SK-N-DZ (cell line): ENCODE measurements at places on chromosomes 2 and 18.

- DNase-seq: no peak
These were observed 15.7 kb upstream of the MYO3B start for GRCh38 chr2:170162271-170162632.

- DNase-seq: no peak
These were observed 116.3 kb downstream of the TTC32 start for GRCh38 chr2:19785447-19785846.

DNA sequence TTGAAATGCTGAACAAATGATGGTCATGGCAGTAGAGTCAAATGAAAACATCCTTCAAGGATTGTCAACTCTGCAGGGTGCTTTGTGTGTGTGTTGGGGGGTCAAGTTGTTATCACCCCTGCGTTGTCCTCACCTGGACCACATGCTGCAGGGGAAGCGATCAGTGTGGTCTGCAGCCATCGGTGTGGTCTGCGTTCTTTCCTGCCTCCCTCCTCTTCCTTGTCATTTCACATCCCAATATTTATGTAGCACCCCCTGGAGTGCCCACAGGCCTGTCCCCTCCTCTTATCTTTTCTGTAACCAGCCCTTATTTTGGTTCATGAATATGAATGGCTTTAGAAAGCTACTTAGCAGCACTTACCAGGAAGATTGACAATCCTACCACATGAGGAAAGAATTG lies 38.9 kb downstream of the UGP2 start:
- DNase-seq: no peak

DNA sequence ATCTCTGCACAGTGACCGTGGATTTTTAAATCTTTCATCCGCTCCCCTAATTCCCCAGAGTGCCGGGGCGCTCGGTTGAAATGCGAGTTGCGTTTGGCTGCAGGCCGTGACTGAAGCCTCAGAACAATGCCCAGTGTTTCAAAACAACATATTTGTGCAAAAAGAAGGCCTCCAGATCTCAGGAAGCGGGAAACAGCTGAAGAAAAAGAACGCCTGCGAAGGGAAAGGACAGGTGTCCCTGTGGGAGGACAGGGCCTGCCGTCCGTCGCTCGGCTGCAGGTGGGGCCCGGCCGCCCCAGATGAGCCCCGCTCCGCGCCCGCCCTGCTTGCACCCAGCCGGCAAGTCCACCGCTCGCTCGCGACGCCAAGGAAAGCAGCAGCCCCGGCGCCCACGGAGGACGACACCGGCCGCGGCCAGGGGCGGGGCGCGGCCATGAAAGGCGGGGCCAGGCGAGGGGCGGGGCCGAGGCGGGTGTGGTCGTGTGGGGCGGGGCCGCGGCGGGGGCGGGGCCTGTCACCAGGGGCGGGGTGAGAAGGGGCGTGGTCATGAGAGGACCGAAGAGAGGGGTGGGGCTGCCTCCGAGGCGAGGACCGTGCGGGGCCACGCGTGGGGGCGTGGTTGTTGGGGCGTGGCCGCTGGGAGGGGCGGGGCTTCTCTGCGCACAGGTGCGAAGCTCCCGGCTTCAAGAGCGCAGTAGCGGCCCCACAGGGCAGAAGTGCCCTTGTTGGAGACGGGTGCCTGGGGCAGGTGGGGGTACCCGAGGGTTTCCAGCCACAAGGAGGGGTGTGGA lies 17.6 kb upstream of the BOK start:
- DNase-seq: no peak

DNA sequence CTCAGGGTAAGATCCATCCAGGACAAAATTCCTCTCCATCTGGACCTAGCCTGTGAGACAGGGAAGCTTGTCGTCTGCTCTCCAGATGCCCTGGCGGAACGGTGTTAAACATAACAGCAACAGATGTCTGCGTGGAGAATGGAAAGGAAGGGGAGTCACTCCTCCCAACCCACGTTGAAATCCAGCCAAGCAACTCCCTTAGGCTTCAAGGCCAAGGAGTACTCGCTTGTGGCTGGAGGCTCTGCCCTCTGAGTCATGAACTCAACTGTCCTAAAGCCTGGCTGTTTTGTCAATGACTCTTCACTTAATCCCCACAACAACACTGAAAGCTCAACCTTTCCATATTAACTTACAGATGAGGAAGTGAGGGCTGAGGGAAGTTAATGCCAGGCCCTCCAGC lies 42.2 kb downstream of the TPO start:
- DNase-seq: no peak

DNA sequence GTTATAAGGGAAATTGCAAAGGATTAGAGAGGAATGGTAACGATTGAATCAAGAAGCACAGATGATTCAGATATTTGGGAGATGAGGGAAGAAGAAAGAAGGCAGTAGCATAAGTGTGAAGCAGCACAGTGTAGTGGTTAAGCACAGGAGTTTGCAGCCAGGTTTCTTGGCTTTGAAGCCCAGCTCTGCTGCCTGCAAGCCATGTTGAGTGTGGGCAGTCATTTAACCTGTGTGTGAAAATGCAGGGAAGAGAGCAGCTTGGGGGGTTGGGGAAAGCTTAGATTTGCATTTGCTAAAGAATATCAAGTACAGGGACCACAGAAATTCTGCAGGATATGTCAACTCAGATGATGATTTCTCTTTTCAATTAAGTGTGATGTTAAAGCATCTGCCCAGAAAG lies 21.5 kb upstream of the RBMS1 start:
- DNase-seq: no peak

- no peak for DNase-seq
These were observed 209.2 kb downstream of the GBX2 start for GRCh38 chr2:235958931-235959410.

DNA sequence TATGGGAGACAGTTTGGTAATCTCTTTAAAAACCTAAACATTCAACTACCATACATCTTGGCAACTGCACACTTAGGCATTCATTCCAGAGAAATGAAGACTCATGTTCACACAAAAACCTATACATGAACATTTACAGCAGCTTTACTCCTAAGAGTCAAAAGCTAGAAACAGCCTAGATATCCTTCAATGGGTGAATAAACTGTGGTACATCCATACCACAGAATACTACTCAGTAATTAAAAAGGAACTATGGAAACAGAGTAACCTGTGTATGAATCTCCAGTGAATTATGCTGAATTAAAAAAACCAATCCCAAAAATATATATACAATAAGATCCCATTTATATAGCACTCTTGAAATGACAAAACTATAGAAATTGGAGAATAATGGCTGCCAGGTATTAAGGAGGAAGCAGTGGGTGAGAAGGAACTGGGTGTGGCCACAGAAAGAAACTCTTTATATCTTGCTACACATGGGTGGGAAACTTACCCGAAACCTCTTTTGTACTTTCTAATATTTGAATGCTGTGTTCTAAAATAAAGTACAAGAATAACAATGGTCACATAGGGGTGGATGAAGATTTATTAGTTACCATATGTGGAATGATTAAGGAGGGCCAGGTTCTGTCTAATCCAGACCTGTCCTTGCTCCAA lies 13.7 kb downstream of the SESTD1 start:
- no peak for DNase-seq

DNA sequence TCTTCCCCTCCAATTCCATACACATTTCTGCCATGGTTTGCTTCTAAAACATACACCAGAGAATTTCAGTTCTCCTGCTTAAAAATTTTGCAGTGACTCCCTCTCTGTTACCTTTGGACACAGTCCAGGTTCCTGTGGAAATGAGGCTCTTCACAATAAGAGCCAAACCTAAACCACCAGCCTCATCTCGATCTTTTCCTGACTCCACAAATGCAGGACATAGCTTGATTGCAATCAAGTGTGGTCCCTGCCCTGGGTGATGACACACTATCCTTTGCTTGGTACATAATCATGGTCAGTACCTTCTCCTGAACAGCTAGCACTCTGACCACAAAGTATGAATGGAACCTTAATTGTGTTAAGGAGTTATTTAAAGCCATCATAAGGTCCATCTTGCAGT lies 134.9 kb upstream of the CHAC2 start:
- DNase-seq: no peak

DNA sequence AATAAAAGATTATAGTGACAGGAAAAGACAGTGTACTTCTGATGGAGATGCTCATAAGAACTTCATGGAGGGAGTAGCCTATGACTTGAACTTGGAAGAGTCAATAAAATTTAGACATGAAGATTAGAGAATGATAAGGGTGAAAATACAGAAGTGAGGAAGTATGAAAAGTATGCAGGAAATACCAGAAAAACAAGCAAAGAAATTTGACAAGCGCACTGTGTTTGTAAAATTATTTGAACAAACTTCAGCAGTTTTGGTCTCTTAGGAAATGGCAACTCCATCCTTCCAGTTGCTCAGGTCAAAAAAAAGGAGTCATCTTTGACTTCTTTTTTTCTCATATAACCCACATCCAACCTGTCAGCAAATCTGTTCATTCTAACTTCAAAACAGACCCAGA lies 864.0 kb upstream of the ZEB2 start:
- DNase-seq: no peak

DNA sequence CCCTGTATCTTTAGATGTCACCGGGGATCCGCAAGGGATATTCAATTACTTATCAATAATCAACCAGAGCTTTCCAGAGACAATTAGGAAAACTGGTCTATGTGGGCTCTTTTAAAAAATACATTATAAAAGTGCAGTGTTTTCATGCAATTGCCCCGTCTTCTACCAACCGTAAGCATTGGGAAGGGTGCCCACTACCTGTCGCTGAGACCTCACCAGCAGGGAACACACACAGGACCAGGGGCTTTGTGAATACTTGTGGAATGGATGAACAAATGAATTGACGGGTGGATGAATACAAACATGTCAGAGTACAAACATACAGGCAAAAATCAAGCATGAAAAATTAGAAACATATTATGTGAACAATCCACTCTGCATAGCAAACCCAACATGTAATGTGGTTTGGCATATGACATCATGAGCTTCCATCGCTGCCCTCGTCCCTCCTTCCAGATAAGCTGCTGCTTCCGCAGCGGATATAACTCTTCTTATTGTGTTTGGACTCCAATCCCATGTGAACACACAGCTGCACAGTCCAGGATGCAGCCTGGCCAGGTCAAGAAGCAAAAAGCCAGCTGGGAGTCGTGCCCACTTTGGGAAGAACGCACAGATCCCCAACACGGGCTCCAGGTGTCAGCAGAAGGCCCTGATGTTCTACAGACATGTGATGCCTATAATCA lies 5.3 kb downstream of the FHL2 start:
- DNase-seq: no peak
